Activated naive CD8-positive, alpha-beta T cell treated with anti-CD3 and anti-CD28 coated beads for 36 hours (primary cell): ENCODE measurements at places on chromosomes 13 and 19.

- no peak for DNase-seq
Observed at GRCh38 chr13:33615436-33615835, 202.5 kb upstream of the RFC3 start.

DNA sequence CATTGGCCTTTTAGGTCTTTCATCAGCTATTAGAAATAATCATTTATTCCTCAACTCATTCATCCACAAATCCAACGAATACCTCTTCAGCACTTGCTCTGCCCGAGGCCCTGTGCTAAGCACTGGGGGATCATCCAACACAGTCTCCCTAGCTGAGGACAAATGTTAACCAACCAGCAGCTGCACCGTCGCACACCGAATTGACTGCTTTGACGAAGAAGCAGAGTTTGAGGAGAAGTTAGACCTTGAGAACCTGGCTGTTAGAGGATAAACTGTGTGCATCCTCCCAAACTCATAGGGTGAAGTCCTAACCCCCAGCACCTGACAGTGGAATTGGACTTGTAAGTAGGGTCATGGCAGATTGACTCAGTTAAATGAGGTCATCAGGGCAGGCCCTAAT is 170.9 kb downstream of the USP12 start:
- no peak for DNase-seq

- no peak for DNase-seq
Observed at GRCh38 chr19:57348136-57348535, 2.9 kb upstream of the ZNF304 start.

- DNase-seq: no peak
Observed at GRCh38 chr13:20442798-20443381, 82.8 kb downstream of the CRYL1 start.

DNA sequence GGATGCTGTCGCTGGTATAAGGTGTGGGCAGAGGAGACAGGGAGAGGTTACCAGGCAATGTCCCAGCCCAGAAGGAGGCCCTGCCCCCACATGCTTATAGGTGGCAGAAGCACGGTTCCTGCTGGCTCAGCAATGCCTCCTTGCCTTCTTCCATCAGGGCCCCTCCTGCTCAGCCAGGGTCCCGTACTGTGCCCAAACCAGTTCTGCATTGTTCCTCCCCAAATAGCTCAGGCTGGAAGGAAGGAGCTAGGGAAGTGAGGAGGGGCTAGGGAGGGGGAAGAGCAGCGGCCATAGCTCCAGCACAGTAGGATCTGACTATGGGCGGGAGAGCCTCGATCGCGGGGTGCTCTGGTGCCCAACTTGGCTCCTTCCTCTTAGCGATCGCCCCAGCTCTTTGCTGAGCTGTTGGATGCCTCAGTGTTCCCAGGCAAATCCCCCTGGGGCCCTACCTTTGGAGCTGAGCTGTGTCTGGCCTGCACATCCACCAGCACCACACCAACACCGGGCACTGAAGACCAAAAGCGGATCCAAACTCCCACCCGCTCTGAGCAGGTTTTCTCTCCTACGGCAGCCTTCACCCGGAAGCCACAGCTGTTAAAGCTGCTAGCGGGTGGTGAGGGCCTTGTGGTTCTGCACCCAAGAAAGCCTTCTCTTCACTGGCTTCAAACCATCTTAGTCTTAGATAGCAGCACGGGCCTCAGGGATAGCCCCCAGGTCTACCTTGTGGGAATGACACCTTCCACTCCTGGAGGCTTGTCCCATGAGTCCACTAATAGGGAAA is 32.1 kb upstream of the PEPD start:
- DNase-seq: no peak

GRCh38 chr19:56842412-56842811 is 1.9 kb upstream of the PEG3 start:
- no peak for DNase-seq

DNA sequence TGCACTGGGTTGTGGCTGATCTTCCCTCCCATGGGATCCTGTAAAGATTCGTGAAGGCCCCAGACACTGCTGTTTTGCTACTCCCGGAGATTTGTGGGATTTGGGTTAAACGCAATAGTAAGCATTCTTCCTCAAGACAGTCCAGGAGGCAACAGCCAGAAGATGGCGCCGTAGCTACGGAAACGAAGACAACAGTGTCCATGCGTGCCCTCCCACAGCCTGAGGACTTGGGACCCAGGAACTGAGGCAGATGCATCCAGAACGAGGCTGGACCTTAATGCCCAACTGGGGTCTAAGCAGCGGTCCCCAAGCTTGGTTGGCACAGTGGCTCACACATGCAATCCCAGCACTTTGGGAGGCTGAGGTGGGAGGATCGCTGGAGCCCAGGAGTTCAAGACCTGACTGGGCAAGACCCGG is 57.6 kb upstream of the ZNF507 start:
- DNase-seq: peak; percentile 6

- DNase-seq: no peak
Observed at GRCh38 chr13:114031631-114032030, 57.8 kb upstream of the C13orf46 start.

GRCh38 chr13:95707442-95708390 is 30.8 kb downstream of the DNAJC3 start:
- DNase-seq: no peak

GRCh38 chr13:65453982-65454381 is 1776.2 kb downstream of the PCDH9 start:
- no peak for DNase-seq

GRCh38 chr13:47017476-47017875 is 120.6 kb upstream of the HTR2A start:
- no peak for DNase-seq

GRCh38 chr13:55664178-55664577 is 1476.5 kb upstream of the PRR20A start:
- no peak for DNase-seq

GRCh38 chr13:59734393-59734792 is 429.3 kb downstream of the DIAPH3 start:
- DNase-seq: no peak

- DNase-seq: peak; percentile 94
Observed at GRCh38 chr19:50607874-50608785, 31.6 kb downstream of the SYT3 start.

DNA sequence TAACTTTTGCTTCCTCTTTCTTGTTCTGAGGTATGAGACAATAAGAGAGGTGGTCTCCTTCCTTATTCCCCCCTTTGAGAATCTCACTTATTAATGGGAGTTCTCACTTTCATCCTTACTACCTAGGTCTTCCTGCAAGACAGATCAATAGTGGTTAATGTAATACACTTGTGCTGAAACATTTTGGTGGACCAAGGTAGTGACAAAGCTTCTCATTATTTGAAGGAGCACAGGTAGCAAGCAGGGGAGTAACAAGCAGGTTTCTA is 17.9 kb downstream of the ZNF700 start:
- no peak for DNase-seq

DNA sequence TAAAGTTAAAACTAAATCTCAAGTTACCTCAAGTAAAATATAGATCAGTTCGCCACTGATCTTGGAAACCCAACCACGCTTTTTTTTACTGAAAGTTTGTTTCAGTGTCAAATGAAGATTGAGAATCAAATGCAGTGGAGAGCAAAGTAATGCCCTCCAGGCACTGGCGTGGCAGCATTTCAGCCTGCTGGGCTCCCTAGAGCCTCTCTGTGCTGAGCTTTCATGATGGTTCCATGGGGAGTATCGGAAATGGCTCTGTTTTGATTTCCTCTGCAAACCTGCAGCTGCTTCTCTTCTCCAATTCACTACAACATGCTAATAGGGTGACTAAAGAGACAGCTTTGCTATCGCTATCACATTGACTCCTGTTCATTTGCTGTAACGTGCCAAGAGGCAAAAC is 141.6 kb downstream of the FGF14 start:
- no peak for DNase-seq
